ENCODE measurements at places on chromosomes 2 and 18. TPM values are rescaled to one million over a fixed set of nuclear protein-coding genes. Genes with fewer than 3 reads are reported as not detected.

- H3K4me1 ChIP-seq, result peaks cover 21% of the 10 kb centered on the region
- DNase-seq, result no peak
- peaks cover 26% of the 10 kb centered on the region for H3K36me3 ChIP-seq
These were observed 155.3 kb downstream of the BABAM2 start for GRCh38 chr2:28045676-28046351.

DNA sequence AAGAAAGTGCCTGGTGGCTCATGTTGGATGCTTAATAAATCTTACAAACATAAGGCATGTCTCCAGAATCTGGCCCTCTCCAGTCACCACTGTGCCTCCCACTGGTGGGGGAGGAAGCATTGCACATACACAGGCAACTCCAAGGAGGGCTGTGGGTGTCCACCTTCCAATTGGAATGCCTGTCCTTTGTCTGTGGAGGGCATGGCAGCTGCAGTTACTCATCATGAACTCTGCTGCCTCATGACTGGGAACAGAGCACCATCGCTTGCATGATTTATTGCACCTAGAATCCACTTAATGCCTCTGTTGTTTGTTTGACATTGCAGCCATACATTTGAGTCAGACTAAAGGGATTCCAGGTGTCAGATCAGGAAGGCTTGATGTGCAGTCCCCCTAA is 278.9 kb downstream of the PRKCE start:
- DNase-seq, result no peak
- H3K27ac ChIP-seq, result no peak overlapping the region
- H3K4me3 ChIP-seq, result no peak overlapping the region
- H3K27me3 ChIP-seq, result no peaks in the 10 kb centered on the region

Gene RAB6C
- total RNA-seq, result not detected

DNA sequence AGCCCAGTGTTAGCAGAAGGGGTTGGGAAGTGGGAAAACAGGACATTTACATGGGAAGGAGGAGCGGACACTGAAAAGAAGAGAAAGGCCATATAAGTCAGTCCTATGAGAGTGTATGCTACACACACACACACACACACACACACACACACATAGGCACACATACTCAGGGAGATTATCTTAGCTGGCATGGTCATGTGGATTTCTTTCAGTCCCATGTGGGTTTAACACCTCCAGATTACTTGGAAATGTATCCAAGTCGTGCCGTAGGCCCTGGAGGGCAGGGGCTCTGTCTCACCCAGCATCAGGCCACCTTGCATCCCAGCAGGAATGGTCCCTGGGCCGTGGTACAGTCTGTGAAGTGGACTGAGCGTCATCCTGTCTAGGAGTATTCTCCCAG is 113.3 kb upstream of the CAPN13 start:
- H3K4me1 ChIP-seq, result peaks cover 3% of the 10 kb centered on the region
- H3K27ac ChIP-seq, result no peak overlapping the region
- no peak overlapping the region for H3K4me3 ChIP-seq

GRCh38 chr18:70158992-70159717 is 46.3 kb downstream of the RTTN start:
- H3K36me3 ChIP-seq, result peaks cover 85% of the 10 kb centered on the region
- peaks cover 13% of the 10 kb centered on the region for H3K4me1 ChIP-seq
- H3K27me3 ChIP-seq, result no peaks in the 10 kb centered on the region
- no peak overlapping the region for H3K27ac ChIP-seq
- no peak for DNase-seq
- no peak overlapping the region for H3K4me3 ChIP-seq

GRCh38 chr2:41167014-41167413 is 715.1 kb upstream of the SLC8A1 start:
- H3K36me3 ChIP-seq, result no peaks in the 10 kb centered on the region
- no peaks in the 10 kb centered on the region for H3K27me3 ChIP-seq
- DNase-seq, result no peak
- no peaks in the 10 kb centered on the region for H3K4me1 ChIP-seq
- H3K4me3 ChIP-seq, result no peak overlapping the region

Gene KCNJ13
- not detected for total RNA-seq

DNA sequence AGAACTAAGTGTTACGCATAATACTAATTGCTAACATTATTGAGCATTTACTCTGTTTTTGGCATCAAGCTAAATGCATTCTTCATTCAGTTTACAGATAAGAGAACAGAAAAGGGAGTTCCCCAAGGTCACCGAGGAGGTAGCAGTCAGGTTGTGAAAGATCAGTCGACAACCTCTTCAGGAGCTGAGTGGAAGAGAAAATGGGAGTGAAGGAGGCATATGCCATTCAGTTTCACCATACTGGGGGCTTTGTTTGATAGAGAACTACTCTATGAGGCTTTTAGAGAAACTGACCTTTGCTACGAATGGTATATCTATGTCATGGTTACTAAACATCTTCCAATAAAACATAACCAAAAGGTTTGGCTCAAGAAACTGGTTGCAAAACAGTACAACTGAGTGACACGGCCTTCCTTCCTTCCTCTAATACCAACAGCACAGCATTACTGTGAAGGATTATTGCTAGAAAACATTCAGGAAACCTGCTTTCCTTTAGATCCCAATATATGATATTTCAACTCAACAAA is 112.1 kb downstream of the RBMS1 start:
- no peak overlapping the region for H3K4me3 ChIP-seq
- H3K36me3 ChIP-seq, result peaks cover 11% of the 10 kb centered on the region
- peaks cover 42% of the 10 kb centered on the region for H3K4me1 ChIP-seq
- H3K27me3 ChIP-seq, result no peaks in the 10 kb centered on the region
- no peak overlapping the region for H3K27ac ChIP-seq

Gene CD8A
- 683 TPM for total RNA-seq

GRCh38 chr2:31404302-31404701 is 10.2 kb downstream of the XDH start:
- H3K27me3 ChIP-seq, result peaks cover 10% of the 10 kb centered on the region
- no peaks in the 10 kb centered on the region for H3K36me3 ChIP-seq
- H3K4me3 ChIP-seq, result no peak overlapping the region
- H3K4me1 ChIP-seq, result no peaks in the 10 kb centered on the region

GRCh38 chr2:75844651-75845050 is 133.9 kb upstream of the GCFC2 start:
- H3K27me3 ChIP-seq, result no peaks in the 10 kb centered on the region
- H3K27ac ChIP-seq, result no peak overlapping the region
- no peaks in the 10 kb centered on the region for H3K36me3 ChIP-seq
- no peak for DNase-seq

GRCh38 chr2:37637190-37637860 is 34.1 kb downstream of the CDC42EP3 start:
- H3K27me3 ChIP-seq, result no peaks in the 10 kb centered on the region
- no peak overlapping the region for H3K4me3 ChIP-seq
- peaks cover 31% of the 10 kb centered on the region for H3K4me1 ChIP-seq
- no peak overlapping the region for H3K27ac ChIP-seq

Gene BCL11A
- total RNA-seq, result 0.40 TPM

DNA sequence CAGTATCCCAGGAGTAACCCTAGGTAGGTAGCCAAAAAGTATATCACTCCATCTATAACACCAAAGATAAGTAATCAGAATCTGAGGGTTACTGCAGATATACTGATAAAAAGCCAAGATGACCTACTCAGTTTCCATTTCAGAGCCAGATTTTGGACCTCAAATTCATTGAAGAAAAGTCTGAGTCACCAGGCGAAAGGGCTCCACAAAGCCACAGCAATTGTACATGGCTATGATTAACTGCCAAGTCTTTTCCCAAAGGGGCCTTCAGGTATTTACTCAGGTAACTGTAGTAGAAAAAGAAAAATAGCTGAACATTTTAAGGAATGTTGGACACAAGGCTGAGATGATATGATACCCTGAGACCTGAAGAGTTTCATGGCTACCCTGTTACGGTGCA is 75.6 kb upstream of the KCNH7 start:
- H3K27me3 ChIP-seq, result no peaks in the 10 kb centered on the region
- no peak overlapping the region for H3K4me3 ChIP-seq
- H3K36me3 ChIP-seq, result no peaks in the 10 kb centered on the region
- no peak for DNase-seq

Gene CLEC4F
- total RNA-seq, result not detected

Gene IL1RL1
- total RNA-seq, result not detected

- DNase-seq, result peak; percentile 90
- H3K36me3 ChIP-seq, result peaks cover 10% of the 10 kb centered on the region
- peak within 1 kb of the TSS; percentile 92 for H3K4me3 ChIP-seq
These were observed at the start of gene LCLAT1 for GRCh38 chr2:30447149-30448045. LCLAT1 (plus strand) TSS chr2:30447246; CDS start chr2:30525591, 78,345 bp downstream.

- peaks cover 32% of the 10 kb centered on the region for H3K36me3 ChIP-seq
- H3K4me3 ChIP-seq, result no peak overlapping the region
- H3K4me1 ChIP-seq, result peaks cover 7% of the 10 kb centered on the region
These were observed 36.5 kb upstream of the TNFRSF11A start for GRCh38 chr18:62288665-62289008.

DNA sequence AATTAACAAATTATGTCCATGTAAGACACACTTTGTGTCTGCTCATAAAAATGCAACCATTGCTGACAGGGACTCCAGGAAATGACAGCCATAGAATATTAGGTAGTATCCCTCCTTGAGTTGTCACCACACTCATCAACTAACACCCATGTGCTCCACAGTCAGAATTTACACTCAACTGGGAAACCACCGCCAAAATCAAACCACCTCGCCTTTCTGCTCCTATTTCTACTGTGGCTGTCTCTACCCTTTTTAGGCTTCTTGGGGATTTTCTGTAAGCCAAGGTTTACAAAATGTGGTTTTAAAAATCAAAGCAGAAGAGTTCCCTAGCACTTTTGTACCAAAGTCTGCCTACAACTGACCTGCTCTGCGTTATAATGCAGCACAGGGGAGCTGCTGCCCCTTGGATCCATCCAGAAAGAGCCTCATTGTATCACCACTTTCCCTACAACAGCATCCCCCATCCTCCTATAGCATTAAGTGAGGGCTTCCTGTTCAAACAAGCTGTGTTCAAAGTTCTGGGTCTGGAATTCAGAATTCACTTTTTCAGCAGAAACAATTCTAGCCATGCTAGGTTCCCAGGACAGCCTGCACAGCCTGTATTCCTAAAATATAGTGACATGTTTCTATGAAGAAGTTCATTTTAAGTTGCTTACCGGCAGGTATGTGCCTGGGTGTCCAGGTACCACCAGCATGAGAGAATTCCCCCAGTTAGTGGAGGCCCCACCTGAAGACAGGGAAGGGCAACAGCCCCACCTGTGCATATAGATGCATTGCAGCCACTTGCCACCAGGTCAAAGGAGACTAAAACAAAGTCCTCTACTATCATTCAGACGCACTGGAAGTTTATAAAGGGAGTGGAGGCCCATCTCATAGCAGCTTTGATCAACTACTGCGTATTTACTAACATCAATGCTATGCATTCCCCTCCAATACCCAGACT is 104.3 kb downstream of the MYO5B start:
- H3K27ac ChIP-seq, result no peak overlapping the region
- H3K4me1 ChIP-seq, result no peaks in the 10 kb centered on the region
- DNase-seq, result no peak
- H3K27me3 ChIP-seq, result peaks cover 29% of the 10 kb centered on the region

Gene UGT1A4
- total RNA-seq, result not detected

GRCh38 chr2:157327200-157327599 is 1.6 kb upstream of the ERMN start:
- peaks cover 29% of the 10 kb centered on the region for H3K4me1 ChIP-seq
- no peak for DNase-seq
- H3K27ac ChIP-seq, result peak overlapping the region; percentile 10
- peak overlapping the region; percentile 66 for H3K4me3 ChIP-seq
- peaks cover 7% of the 10 kb centered on the region for H3K36me3 ChIP-seq

- no peak overlapping the region for H3K27ac ChIP-seq
- no peaks in the 10 kb centered on the region for H3K4me1 ChIP-seq
- H3K27me3 ChIP-seq, result no peaks in the 10 kb centered on the region
These were observed 199.2 kb downstream of the PTPRM start for GRCh38 chr18:7766346-7766745.

Gene PDE1A
- not detected for total RNA-seq

Gene LBH
- 186 TPM for total RNA-seq

DNA sequence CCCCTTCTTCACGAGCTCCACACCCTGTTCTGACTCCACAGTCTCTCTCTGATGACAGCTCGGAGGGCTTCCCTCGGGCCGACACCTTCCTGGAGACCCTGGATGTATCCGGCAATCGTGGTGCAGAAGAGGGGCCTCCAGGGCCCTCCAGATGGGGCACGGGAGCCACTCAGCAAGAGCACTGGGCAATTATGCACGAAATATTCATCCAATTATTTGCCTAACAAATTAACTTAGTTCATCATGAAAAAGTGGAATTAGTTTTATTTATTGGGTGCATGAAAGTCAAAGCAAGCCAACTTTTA is 277.3 kb upstream of the HDAC4 start:
- no peaks in the 10 kb centered on the region for H3K36me3 ChIP-seq
- no peak for DNase-seq
- peaks cover 16% of the 10 kb centered on the region for H3K27me3 ChIP-seq
- no peaks in the 10 kb centered on the region for H3K4me1 ChIP-seq
- no peak overlapping the region for H3K27ac ChIP-seq

GRCh38 chr2:226991663-226992062 is 155.8 kb downstream of the RHBDD1 start:
- H3K4me1 ChIP-seq, result no peaks in the 10 kb centered on the region
- no peaks in the 10 kb centered on the region for H3K27me3 ChIP-seq
- no peak overlapping the region for H3K27ac ChIP-seq

- peaks cover 7% of the 10 kb centered on the region for H3K27me3 ChIP-seq
- H3K4me1 ChIP-seq, result peaks cover 33% of the 10 kb centered on the region
- peak overlapping the region; percentile 77 for H3K4me3 ChIP-seq
- peak; percentile 51 for DNase-seq
- no peaks in the 10 kb centered on the region for H3K36me3 ChIP-seq
- peak overlapping the region; percentile 67 for H3K27ac ChIP-seq
These were observed 206.7 kb downstream of the SH3RF3 start for GRCh38 chr2:109335631-109336176.

GRCh38 chr2:219680958-219681693 is 53.7 kb downstream of the SLC4A3 start:
- H3K27me3 ChIP-seq, result peaks cover 10% of the 10 kb centered on the region
- DNase-seq, result no peak
- H3K4me3 ChIP-seq, result no peak overlapping the region
- no peaks in the 10 kb centered on the region for H3K36me3 ChIP-seq
- H3K27ac ChIP-seq, result no peak overlapping the region
- peaks cover 10% of the 10 kb centered on the region for H3K4me1 ChIP-seq

Gene CBLN2
- total RNA-seq, result not detected

DNA sequence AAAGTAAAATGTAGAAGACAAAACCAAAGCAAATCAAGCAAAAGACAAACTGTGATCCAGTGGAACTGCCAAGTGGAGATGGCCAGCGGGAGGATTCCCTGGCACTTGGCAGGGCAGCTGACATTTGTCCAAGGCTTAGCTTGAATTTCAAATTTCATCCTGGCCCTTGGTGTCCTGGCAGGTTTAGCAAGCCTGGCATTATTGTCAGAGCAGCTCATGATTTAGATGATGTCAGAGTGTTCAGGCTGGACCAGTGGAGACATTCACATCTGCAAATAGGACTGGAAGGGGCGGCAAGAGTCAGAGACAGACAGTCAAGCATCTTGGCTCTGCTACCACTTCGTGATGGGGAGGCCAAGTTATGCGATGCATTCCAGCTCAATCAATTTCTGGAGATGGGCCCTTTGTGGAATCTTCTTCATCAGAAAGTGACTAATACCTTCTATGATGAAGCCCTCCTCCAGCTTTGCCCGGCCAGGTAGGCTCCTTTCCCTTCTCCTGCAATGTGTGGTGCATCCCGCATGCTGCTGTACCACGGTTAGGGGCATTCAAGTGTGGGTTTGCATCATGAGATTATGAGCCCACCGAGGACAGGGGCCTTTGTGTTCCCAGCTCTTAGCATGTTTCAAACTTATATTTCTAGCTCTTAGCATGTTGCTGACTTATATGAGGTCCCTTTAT is 199.7 kb downstream of the ANKRD30B start:
- H3K27ac ChIP-seq, result no peak overlapping the region
- H3K4me1 ChIP-seq, result no peaks in the 10 kb centered on the region
- no peaks in the 10 kb centered on the region for H3K36me3 ChIP-seq
- no peak overlapping the region for H3K4me3 ChIP-seq

Gene RND3
- not detected for total RNA-seq
